ENCODE measurements at places on chromosomes 4 and X.

- H3K4me1 ChIP-seq = no peaks in the 10 kb centered on the region
- no peak overlapping the region for H3K27ac ChIP-seq
These were observed 345.8 kb downstream of the OPHN1 start for GRCh38 chrX:68087526-68087925.

- DNase-seq = no peak
- H3K4me1 ChIP-seq = peaks cover 16% of the 10 kb centered on the region
- H3K4me3 ChIP-seq = no peak within 1 kb of the TSS
- no peaks in the 10 kb centered on the region for H3K27me3 ChIP-seq
- H3K27ac ChIP-seq = no peak within 1 kb of the TSS
- no peaks in the 10 kb centered on the region for H3K36me3 ChIP-seq
These were observed at the start of gene NDP for GRCh38 chrX:43973249-43974099. Gene NDP, minus strand, starts transcription at chrX:43973390. Its CDS starts 14,745 bp downstream, at chrX:43958645.

DNA sequence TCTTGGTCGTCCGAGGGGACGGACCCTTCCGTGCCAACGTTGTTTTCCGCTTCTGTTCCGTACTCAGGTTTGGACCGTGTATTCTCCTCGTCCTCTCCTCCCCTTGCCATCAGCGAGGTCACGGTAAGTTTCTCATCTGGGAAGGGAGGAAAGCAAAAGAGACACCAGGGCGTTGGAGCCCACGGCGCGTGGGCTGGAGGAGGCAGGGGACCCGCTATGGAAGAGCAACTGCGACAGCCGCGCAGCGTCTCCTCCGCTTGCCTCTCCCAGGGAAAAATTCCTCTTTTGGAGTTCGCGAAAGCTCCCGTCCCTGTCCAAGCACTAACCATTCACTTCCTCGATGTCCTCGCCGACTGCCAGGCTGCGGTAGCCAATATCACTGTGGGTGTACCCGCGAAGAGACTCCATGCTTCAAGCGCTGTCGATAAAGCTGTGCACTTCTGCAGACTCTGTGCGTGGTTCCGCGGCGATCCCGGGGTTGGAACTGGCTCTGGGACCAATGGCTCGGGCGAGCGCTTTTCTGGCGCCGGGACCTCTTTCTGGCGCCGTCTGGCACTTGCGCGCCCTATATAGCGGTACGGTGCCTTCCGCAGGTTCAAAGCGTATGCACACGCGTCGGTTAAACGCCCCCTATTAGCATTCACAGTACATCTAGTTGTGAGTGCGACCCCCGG, at the start of gene ESX1:
Gene ESX1 (minus strand): TSS at position 492 of the 674 bp plus-strand sequence. CDS start 84 bp downstream, at position 408.
- H3K27ac ChIP-seq = no peak within 1 kb of the TSS
- no peaks in the 10 kb centered on the region for H3K36me3 ChIP-seq

DNA sequence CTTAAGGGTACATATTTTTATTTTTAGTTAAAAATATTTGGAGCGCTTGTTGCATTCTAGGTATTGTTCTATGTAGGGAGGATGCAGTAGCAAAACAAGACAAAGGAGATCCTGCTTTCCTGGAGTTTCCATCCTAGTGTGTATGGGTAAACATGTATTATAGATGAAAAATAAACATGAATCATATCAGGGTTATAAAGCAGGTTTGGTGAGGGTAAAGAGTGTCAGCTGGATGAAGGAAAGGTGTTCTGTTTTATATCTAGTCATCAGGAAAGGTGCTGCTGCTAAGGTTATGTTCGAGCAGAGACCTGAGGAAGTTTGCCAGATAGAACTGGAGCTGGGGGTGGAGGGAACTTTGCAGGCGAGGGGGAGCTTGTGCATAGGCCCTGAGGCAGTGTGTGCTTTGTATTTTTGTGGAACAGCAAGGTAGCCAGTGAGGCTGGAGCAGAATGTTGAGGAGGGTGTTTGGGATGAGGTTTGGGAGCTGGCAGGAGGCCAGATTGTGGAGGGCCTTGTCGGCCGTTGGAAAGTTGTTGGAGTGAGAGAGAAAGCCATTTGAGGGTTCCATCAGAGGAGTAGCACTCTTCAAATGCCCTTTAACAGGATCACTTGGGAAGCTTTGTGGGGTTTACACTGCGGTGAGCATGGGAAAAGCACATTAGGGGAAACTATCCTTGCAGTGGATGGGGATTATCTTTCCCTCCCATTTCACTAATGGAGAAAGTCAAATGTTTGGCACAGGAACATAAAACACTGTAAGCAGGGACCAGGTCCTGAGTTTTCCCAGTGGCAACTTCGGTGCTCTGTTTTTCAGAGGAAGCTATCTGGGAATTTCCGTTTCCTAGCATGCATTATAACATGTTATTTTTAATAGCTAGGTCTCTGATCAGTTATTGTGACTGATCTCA, 35.9 kb downstream of the AFF1 start:
- no peak overlapping the region for H3K4me3 ChIP-seq
- H3K27ac ChIP-seq = no peak overlapping the region
- DNase-seq = no peak
- no peaks in the 10 kb centered on the region for H3K36me3 ChIP-seq
- peaks cover 7% of the 10 kb centered on the region for H3K4me1 ChIP-seq

- peaks cover 26% of the 10 kb centered on the region for H3K36me3 ChIP-seq
- peaks cover 17% of the 10 kb centered on the region for H3K4me1 ChIP-seq
- DNase-seq = no peak
These were observed 88.7 kb downstream of the TNIP2 start for GRCh38 chr4:2667428-2667827.

DNA sequence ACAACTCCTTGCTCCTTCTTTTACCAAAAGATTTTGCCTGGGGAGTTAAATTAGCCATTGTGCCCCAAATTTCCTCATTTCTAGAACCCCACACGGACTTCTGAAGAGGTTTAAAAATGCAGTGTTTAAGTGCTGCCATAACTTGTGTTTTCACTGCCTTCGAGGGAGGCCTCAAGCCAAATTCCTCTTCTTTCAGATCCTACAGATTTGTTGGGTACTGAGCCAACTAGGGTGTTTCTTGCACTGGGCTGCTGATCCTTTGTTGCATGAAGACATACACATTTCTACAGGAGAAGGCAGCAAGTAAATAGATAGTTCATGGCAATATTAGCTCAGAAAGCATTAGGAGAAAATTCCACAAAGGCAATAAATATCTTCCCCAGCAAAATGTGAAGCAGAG, 43.8 kb downstream of the GLRA2 start:
- H3K27me3 ChIP-seq = no peaks in the 10 kb centered on the region
- no peak overlapping the region for H3K27ac ChIP-seq
- no peaks in the 10 kb centered on the region for H3K4me1 ChIP-seq
- H3K4me3 ChIP-seq = no peak overlapping the region

- H3K27me3 ChIP-seq = no peaks in the 10 kb centered on the region
- no peak for DNase-seq
- peaks cover 9% of the 10 kb centered on the region for H3K4me1 ChIP-seq
- H3K4me3 ChIP-seq = no peak overlapping the region
- no peak overlapping the region for H3K27ac ChIP-seq
- no peaks in the 10 kb centered on the region for H3K36me3 ChIP-seq
These were observed 167.0 kb downstream of the AASDH start for GRCh38 chr4:56220261-56220660.

GRCh38 chr4:104749062-104749461, 254.4 kb upstream of the CXXC4 start:
- no peak for DNase-seq
- H3K4me3 ChIP-seq = no peak overlapping the region
- H3K27ac ChIP-seq = no peak overlapping the region
- H3K36me3 ChIP-seq = no peaks in the 10 kb centered on the region
- H3K4me1 ChIP-seq = peaks cover 18% of the 10 kb centered on the region
- H3K27me3 ChIP-seq = no peaks in the 10 kb centered on the region

GRCh38 chr4:117370944-117371668, 285.7 kb upstream of the TRAM1L1 start:
- H3K4me3 ChIP-seq = no peak overlapping the region
- H3K36me3 ChIP-seq = no peaks in the 10 kb centered on the region
- H3K4me1 ChIP-seq = no peaks in the 10 kb centered on the region
- no peak for DNase-seq
- H3K27me3 ChIP-seq = no peaks in the 10 kb centered on the region
- H3K27ac ChIP-seq = no peak overlapping the region

GRCh38 chr4:65242156-65242846, 428.0 kb downstream of the EPHA5 start:
- no peaks in the 10 kb centered on the region for H3K36me3 ChIP-seq
- H3K4me1 ChIP-seq = no peaks in the 10 kb centered on the region
- no peak overlapping the region for H3K27ac ChIP-seq
- H3K4me3 ChIP-seq = no peak overlapping the region

GRCh38 chrX:153870288-153870690, 15.7 kb downstream of the L1CAM start:
- no peak overlapping the region for H3K27ac ChIP-seq
- DNase-seq = no peak
- H3K4me3 ChIP-seq = no peak overlapping the region
- H3K4me1 ChIP-seq = no peaks in the 10 kb centered on the region

DNA sequence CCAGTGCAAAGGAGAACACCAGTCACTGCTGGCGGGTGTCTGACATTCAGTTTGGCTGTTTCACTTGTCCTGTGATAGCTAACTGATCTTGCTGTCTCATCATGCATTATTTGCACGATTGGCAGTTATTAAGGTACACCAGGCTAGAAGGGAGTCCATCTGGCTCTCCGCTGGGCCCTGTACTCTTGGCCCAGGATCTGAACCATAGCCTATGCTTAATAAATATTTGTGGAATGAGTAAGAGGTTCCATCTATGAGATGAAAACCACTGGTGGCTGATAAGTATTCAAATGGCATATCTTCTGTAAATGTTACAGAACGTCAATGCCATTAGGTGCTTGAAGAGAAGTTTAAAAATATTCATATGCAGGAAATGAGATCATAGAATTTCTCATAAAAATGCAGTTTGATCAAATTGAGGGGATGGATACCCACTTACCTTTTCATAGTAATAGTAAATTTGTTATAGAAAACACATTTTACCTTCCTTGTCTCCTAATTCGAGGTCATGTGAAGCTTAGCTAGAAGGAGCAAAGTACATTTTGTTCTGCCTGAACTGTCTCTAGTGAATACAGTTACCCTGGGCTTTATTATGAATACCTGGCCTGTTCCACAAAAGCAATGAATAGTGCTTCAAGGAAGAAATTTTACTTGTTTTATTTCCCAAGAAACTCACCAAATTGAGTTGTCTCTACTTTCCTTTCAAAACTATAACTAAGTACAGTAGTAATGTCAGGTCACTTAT, 213.5 kb downstream of the CBR4 start:
- no peak overlapping the region for H3K4me3 ChIP-seq
- peak; percentile 52 for DNase-seq
- no peaks in the 10 kb centered on the region for H3K36me3 ChIP-seq
- peak overlapping the region; percentile 55 for H3K27ac ChIP-seq
- peaks cover 24% of the 10 kb centered on the region for H3K4me1 ChIP-seq

DNA sequence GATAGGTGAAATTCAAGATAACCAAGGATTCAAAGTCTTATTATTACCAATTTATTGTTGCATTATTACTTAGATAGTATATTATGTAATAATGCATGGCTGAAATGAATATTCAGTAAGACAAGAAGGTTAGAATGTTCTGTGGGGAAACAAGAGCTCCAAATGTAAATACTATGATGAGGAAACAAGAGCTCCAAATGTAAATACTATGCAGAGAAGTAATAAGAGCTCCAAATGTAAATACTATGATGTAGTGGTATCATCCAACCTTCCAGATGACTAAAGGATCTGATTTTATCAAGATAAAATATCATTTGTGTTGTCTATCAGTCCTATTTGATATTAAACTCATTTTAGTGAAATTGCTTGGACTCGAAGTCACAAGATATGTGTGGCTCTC, 82.2 kb upstream of the PCDH18 start:
- no peaks in the 10 kb centered on the region for H3K27me3 ChIP-seq
- H3K36me3 ChIP-seq = no peaks in the 10 kb centered on the region
- no peak overlapping the region for H3K27ac ChIP-seq
- DNase-seq = no peak
- no peaks in the 10 kb centered on the region for H3K4me1 ChIP-seq

DNA sequence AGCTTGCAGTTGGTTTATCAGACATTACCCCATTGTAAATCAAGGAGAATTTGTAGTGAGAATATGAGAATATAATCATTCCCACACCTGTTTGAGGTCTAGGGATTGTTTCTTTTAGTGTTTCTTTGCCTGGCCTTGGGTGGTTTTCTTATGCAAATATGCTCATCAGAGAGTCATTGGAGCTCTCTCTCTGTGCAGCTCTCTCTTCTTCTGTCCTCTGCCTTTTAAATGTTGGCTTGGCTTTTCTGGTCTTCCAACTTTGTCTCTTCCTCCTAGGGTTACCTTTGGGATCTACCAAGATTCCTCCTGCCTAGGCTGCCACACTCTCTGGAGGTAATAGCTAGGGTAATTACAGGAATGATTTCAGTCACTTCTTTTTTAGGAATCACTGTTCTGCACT, 102.3 kb upstream of the ARSJ start:
- no peak overlapping the region for H3K27ac ChIP-seq
- no peaks in the 10 kb centered on the region for H3K27me3 ChIP-seq
- H3K4me1 ChIP-seq = peaks cover 10% of the 10 kb centered on the region
- H3K36me3 ChIP-seq = no peaks in the 10 kb centered on the region

DNA sequence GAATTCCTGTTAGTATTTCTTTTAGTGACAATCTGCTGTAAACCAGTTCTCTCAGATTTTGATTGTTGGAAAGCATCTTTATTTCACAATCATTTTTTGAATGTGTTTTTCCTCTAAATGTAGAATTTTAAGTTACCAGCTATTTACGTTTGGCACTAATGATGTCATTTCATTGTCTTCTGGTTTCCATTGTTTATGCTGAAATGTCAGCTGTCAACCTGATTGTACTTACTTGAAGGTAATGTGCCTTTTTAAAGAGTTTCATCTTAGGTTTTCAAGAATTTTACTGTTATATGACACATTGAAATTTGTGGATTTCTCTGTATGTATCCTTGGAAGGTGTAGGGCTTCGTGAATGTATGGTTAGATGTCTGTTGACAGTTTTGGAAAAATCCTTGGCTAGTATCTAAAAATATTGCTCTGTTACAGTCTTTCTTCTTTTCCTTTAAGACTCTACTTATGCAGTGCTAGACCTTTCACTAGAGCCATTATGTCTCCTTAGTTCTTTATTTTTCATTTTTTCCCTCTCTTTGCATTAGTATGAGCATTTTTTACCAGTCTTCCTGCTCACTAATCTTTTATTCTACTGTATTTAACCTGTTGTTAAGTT, 30.4 kb downstream of the SMAD1 start:
- no peaks in the 10 kb centered on the region for H3K27me3 ChIP-seq
- no peak overlapping the region for H3K4me3 ChIP-seq
- no peak overlapping the region for H3K27ac ChIP-seq
- H3K4me1 ChIP-seq = peaks cover 8% of the 10 kb centered on the region
- peak; percentile 29 for DNase-seq

- peaks cover 9% of the 10 kb centered on the region for H3K4me1 ChIP-seq
- H3K27ac ChIP-seq = no peak overlapping the region
- peak; percentile 15 for DNase-seq
- H3K36me3 ChIP-seq = no peaks in the 10 kb centered on the region
These were observed 14.7 kb upstream of the CBR4 start for GRCh38 chr4:169024762-169025161.

DNA sequence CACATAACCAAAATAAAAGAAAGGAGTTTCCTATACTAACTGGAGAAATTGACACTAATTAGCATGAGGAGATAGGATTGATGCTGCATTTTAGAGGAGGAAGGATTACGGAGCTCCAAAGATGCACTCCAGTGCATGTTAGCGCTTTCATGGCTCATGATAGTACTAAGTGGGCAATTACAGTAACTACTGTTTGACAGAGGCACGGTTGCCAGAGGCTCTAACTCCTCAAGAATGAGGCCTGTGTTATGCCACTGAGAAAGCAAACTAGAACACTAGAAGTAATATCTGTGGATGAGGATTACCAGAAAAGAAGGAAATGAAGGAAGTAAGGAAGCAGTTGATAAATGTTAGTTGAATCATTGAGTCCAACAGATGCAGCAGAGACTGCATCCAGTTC, 19.6 kb upstream of the PDGFC start:
- H3K27ac ChIP-seq = no peak overlapping the region
- H3K36me3 ChIP-seq = no peaks in the 10 kb centered on the region
- DNase-seq = no peak
- no peaks in the 10 kb centered on the region for H3K27me3 ChIP-seq
- no peaks in the 10 kb centered on the region for H3K4me1 ChIP-seq

Measured in HCT116 (cell line).